Sigmoid colon (tissue), 7 donors: ENCODE measurements at places on chromosomes 5 and 9.

- no peak for DNase-seq
Observed at GRCh38 chr5:144189800-144190429, 19.2 kb downstream of the KCTD16 start.

GRCh38 chr9:123438321-123438720 is 82.3 kb downstream of the CRB2 start:
- DNase-seq = no peak

DNA sequence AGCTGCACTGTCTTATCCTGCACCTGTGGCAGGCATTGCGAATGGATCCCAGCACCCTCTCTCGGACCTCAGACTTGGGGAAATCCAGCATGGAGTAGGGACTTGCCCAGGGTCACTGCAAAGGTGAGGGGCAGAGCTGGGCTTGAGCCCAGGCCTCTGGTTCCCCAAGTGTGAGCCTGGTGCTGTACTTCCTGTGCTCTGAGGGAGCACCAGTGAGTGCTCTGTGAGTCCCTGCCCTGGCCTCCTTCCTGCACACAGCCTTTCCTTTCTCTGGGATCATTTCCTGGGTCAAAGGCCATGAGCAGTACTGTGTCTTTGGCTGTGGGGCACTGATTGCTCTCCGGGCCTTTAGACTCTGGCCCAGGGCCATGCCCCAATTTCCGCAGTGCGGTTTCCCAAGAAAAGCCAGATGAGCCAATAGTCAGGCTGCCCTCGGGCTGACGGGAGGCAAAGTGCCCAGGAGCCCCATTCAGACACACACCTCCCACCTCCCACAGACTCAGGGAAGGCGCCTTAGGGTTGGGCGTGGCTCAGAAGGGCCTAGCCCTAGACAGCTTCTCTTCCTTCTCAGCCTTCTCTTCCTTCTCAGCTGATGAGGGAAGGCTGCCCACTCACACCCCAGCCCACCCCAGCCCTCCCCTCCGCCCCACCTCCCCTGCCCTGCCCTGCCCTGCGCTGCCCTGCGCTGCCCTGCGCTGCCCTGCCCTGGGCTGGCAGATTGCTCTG is 23.3 kb upstream of the TRIM14 start:
- no peak for DNase-seq

GRCh38 chr5:81154725-81155124 is 78.4 kb upstream of the CKMT2 start:
- no peak for DNase-seq

GRCh38 chr5:58466939-58467338 is 7.1 kb upstream of the PLK2 start:
- no peak for DNase-seq

GRCh38 chr5:138686668-138687067 is 66.6 kb upstream of the CTNNA1 start:
- DNase-seq = no peak

DNA sequence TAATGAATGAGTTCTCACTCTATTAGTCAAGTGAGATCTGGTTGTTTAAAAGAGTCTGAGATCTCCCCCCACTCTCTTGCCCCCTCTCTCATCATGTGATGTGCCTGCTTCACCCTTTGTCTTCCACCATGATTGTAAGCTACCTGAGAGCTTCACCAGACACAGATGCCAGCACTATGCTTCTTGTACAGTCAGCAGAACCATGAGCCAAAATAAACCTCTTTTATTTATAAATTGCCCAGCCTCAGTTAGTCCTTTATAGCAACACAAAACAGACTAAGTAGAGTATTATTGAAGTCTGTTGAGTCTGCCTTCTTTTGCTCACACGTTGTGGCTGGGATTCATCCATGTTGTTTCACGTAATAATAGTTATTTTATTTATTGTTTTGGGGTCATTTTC is 14.3 kb downstream of the CYSTM1 start:
- DNase-seq = no peak

DNA sequence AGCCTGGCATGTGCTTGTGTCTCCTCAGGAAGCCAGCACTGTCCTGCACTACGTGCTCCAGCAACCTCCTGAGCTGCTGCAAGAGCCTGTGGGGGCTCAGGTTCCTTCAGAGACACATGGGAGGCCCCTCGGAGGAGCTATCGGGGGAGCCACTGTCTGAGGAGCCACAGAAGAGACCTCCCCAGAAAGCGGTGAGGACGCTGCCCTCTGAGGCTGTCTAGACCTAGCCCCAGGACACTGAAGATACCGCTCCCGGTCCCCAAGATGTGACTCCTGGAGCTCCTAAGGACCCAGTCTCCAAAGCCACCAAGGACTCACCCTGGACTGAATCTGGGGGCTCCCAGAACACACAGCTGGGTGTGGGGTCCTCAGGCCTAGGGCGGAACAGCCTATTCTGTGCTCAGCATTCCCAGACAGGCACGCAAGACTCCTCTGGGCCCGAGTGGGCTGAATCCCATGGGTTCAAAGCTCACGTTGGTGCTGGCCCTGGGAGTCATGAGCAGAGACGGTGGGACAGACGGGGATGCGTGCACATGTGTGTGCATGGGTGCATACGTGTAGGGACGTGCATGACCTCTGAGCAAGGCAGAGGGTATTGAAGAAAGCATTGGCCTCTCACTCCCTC is 50.0 kb downstream of the HRH2 start:
- peak; percentile 41 for DNase-seq

DNA sequence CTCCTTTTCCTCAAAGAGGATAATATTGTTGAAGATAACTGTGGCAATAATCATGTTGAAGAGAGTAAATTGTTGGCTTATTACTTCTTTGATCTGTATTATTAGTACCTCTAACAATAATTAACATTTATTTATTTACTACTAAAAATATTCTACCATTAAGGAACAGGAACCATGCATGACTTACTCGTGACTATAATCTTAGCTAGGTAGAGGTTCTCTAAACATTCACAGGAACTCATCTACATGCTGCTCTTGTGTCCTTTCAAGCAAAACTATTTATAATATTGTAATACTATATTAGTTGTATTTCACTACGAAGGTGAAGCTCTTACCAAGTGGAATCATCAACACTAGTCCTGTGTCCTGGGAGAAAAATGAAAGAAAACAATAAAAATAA is 3.1 kb downstream of the SOX30 start:
- no peak for DNase-seq
